NCI-H1092 (cell line): ENCODE measurements at places on chromosomes 1 and 21.

- no peak for DNase-seq
Observed at GRCh38 chr1:168672278-168672677, 56.7 kb downstream of the DPT start.

DNA sequence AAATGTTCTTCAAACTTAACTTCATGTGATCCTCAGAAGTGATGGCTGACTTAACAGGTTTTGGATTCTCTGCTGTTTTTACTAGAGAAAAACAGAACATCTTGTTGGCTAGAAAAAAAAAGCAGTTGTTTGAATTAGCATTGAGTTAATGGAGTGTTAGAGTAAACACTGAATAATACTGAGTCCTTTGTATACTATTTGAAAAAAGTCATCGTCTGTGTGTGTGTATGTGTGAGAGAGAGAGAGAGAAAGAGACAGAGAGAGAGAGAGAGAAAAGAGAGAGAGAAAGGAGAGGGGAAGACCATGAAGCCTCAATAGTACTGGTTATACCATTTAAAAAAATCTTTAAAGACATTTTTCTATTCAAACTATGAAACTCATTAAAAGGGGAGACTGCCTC lies 10.4 kb downstream of the ZNF697 start:
- no peak for DNase-seq

DNA sequence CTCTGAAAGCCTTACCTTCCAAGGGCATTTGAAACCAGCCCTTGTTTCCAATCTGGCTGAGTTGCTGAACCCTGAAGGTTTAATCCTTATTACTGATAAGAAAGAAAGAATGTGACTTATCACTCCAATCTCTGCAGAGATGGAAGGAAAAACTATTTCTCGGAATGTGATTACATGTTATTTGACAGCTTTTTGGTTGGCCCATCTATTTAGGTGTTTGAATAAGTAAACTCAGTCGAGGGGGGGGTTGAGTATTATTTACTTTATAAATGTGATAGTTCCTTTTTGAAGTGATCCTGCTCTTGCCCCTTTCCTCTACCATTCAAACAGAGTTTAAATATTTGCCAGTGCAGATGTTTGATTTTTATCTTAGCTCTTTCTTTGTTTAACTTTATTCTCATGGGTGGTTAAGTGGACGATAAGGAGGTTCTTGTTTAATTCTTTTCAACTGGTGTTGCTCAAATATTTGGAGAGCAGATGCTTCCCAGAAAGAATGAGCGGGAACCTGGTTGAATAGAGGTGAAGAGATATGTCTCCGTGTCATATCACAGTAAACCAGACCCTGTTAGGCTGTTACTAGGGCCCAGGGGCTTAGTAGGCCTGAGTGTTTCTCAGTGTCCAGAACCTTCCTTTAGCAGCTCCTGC lies 126.1 kb downstream of the CACHD1 start:
- DNase-seq, result no peak

DNA sequence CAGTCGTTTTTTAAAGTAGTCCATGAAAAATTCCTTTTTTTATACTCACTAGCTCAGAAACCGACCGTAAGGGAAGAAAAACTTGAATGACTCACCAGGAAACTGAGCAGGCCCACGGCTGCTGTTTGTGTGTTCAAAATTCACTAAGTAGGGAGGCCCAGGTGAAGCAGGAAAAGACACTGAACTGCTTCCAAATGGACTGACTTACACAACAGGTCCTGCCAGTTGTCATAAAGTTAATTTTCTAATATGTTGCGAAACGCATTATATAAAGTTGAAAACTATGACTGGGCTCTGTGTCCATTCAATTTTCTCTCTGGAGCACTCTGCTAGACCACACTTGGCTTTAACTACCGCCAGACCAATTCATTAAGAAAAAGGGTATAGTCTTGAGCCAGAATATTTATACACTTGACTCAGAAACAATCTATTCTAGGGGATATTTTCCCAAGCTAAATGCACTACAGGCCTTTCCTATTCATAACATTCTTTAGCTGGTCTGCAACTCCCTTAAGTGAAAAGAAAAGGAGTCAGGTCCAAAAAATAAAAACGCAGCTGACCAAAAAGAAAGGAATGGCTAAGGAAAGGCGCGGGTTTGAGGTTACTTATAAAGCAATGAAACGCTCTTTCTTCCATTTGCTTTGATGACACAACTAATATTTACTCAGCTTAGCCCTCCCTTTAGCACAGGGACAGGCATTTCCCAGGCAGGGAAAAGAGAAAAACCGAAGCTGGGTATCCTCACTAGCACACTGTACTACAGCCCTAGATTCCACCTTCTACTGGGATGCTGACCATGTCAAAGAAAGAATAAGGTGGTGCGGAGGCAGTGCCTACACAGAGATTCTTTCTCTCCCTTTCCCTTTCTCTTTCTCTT lies 306.3 kb upstream of the ESRRG start:
- DNase-seq, result no peak

GRCh38 chr1:168084396-168085231 lies 52.1 kb downstream of the GPR161 start:
- DNase-seq, result no peak

- no peak for DNase-seq
Observed at GRCh38 chr1:52593495-52593894, 8.7 kb upstream of the GPX7 start.

GRCh38 chr21:32403201-32403777 lies 9.2 kb upstream of the EVA1C start:
- DNase-seq, result peak; percentile 22

- DNase-seq, result peak; percentile 20
Observed at GRCh38 chr1:2412773-2413494, 570 bp upstream of the PEX10 start.
